ENCODE measurements at places on chromosomes 4 and X.

DNA sequence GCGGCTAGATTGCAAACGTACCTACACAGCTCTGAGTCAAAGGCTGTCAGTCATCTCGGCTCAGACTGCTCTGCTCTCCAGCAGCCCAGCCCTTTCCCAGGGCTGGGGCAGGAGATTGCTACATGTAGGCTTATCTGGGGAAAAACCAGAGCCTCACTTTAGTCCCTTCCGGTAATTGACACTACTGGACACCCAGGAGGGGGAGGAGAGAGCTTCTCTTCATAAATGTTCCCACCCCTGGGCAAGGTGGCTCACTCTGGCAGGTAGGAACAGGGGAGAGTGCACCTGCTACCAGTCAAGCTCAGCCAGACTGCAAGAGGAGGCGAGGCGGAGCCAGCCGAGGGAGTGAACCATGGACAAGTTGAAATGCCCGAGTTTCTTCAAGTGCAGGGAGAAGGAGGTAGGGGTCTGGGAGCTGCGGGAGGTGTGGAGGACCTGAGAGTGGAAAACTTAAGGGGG lies at the start of gene SLC6A14:
TSS of gene SLC6A14 (plus strand) at position 249 of the 459 bp plus-strand sequence. CDS start at position 353, 104 bp downstream.
- no peak for DNase-seq

DNA sequence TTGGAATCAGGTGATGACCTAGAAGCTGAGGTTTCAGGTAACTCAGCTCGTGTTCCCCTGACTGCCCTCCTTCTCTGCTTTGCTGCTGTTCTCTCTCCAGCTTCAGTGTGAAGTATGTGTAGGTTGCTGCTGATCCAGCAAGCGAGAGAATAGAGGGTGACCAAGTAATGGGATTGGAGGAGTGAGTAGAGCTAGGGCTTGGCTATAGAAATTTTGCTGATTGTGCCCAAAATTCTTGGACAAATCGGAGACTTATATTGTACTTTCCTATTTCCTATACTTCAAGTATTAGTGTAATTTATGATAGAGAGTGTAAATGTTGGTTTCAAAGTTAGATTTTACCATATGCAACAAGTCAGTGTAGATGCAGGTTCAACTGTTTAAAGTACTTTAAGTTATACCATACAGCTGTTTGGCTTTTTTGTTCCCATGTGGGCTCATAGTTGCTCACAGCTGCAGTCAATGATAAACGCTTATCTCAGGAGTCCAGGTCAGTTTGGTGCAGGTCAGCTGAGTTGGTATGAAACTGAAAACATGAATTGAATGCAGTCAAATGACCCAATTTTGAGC lies 48.0 kb downstream of the RAPGEF2 start:
- DNase-seq = no peak

DNA sequence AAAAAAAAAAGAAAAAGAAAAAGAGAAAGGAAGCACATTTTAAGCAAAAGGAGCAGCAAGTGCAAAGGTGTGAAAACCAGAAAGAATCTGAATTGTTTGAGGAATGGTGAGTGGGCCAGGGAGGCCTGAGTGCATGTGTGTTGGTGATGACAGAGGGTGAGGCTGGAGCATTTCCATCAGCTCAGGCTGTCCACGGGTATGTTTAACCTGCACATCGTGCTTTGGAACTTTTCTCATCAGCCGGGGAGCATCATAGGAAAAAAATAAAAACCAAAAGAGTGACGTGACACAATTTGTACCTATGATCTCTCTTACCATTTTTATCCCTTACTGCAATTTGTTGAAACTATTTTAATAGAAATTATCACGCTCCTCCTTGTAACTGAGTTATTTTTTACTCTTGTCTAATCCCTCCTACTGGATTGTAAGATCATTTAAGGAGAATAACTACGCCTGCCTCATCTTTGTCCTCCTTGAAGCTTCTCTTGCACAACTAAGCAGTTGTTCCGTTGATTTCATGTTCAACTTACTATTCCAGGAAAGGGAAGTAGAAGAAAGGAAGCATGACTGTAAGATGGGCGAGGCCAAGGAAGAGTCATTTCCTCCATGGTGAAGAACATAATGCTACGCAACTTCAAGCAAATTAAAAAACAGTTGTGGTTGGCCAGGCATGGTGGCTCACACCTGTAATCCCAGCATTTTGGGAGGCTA lies 7.0 kb downstream of the PALLD start:
- DNase-seq = peak; percentile 97

DNA sequence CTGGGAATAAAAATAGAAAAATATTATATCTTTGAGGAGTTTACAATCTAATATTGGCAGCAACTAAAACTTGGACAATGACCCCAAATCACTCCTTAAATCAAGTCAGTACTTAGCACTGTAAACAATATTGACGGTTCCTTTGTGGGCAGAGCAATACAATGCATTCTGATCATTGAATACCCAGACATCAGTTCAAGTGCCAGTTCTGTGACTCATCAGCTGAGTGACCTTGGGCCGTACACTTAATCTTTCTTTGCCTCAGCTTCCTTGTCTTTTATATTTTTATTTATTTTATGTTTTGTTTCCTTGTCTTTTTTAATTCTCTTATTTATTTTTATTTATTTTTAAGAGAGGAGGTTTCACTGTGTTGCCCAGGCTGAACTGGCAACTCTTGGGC lies 112.2 kb upstream of the ANXA3 start:
- DNase-seq = no peak

GRCh38 chrX:65671966-65672365 lies 4.5 kb downstream of the MSN start:
- DNase-seq = no peak

DNA sequence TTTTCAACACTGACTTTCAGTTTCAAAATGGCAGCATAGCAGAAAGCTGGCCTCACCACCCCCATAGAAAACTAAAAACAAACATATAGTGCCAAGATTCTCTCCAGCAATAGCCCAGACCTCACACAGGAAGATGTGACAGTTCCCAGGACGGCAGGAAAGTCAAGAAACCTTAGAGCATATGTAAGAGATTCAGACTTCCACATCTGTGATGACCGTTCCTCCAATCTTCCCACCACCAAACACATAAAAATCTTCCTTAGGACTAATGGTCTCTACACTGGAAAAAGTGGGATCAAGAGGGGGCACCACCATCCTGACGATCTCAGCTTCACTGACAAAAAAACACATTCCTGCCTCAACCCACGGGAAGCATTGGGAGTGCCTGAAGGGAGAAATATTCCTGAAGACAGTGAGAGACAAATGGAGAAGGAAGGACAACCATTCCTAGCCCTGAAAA lies 134.1 kb upstream of the CPXCR1 start:
- DNase-seq = no peak

GRCh38 chr4:1260418-1261106 lies 11.6 kb upstream of the CTBP1 start:
- no peak for DNase-seq

DNA sequence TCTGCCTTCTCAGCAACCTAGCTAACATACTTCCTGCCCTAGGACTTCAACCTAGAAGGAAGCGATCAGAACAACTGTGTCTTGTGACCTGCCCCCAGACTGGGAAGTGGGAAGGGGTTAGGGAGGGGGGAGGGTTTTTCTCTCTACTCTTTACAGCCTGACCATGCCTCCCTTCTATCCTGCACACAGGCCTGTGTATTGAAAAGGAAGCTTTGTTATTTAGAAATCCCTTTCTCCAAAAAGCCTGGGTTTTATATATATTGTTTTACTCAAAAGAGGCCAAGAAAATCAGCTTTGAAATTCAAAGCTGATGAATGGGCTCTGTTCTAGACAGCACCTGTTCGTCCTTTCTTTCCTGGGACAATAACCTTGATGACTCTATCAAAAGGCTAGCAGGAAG lies 35.2 kb upstream of the SMS start:
- DNase-seq = peak; percentile 14

GRCh38 chr4:147378780-147379179 lies 102.1 kb upstream of the EDNRA start:
- DNase-seq = no peak

- DNase-seq = no peak
These were observed 239.4 kb upstream of the CTSO start for GRCh38 chr4:156193106-156193505.

Data from inflammatory macrophage (primary cell).